NCI-H226 (cell line): ENCODE measurements at places on chromosomes 3 and 15.

DNA sequence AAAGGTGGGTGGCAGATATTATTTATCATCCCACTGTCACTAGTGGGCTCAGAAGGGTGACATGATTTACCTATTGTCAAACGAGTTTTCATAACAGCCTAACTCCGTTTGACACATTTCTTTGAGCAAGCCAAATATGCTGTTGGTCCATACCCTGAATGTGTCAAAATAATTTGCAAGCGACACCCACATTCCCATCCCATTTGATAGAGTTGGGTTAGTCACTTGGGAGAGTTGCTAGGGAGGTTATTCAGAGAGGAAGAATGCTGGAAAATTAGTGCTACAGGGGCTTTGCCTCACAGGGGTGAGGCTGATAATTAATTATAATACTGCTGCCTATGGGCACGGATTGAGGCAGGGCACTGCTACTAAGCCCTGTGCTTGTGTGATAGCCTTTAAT lies 98.5 kb upstream of the FHIT start:
- DNase-seq, result no peak

GRCh38 chr15:78003539-78004008 lies 73.9 kb downstream of the TBC1D2B start:
- no peak for DNase-seq

- DNase-seq, result peak; percentile 75
Observed at GRCh38 chr15:52337198-52337853, 41.7 kb upstream of the MYO5C start.

DNA sequence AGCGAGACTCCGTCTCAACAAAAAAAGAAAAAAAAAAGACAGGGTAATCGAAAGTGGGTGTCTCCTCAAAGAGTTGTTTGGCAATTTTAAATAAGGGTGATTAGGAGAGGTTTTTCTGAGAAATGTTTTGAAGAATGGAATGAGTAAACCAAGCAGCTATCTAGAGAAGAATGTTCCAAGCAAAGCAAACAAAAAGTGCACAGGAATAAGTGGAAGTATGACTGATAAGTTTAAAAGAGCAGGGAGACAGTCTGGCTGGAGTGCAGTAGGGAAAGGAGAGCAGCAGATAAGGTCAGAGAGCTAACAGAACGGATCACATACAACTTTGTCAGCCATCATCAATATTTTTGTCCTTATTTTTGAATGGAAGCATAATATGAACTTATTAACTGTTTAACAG lies 853.5 kb downstream of the TUSC7 start:
- no peak for DNase-seq

GRCh38 chr3:186024210-186024609 lies 84.7 kb downstream of the ETV5 start:
- no peak for DNase-seq

GRCh38 chr15:77983708-77984445 lies 93.6 kb downstream of the TBC1D2B start:
- DNase-seq, result no peak

DNA sequence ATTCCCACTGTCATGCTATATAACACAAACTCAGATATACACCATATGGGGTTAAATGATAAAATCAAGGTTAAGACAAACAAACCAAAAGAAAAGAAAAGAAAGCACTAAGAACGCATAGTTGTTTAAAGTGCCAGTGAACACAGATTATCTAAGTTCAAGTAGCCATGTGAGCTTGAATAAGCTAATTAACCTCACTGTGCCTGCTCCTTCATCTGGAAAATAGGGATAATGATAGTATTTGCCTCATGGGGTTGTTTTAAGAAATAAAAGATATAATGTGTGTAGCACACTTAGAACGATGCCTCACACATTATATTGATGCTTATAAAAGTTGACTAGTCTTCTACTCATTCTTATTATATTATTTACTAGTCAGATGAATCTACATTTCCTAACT lies 72.6 kb upstream of the IL12A start:
- no peak for DNase-seq

DNA sequence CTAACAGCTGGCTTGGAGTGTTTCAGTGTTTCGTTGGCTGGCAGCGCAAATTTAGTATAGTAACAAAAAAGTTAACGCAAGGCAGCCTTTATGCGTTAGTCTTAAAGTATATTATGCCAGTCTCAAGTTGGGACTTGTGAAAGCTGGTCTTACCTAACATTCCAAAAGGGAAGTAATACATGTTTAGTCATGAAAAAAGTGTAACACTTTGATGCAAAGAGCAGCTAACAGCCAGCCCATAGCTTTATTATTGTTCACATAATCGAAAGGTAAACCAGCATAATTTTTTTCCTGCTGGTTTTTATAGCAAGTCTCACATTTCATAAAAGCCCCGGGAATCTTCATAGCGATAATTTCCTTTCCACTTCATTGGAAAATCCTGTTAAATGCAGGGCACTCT lies 2.4 kb upstream of the GPR87 start:
- DNase-seq, result no peak
